ENCODE measurements at places on chromosomes 11 and 22.

- DNase-seq: no peak
Observed at GRCh38 chr11:83721263-83721662, 435.1 kb upstream of the CCDC90B start.

DNA sequence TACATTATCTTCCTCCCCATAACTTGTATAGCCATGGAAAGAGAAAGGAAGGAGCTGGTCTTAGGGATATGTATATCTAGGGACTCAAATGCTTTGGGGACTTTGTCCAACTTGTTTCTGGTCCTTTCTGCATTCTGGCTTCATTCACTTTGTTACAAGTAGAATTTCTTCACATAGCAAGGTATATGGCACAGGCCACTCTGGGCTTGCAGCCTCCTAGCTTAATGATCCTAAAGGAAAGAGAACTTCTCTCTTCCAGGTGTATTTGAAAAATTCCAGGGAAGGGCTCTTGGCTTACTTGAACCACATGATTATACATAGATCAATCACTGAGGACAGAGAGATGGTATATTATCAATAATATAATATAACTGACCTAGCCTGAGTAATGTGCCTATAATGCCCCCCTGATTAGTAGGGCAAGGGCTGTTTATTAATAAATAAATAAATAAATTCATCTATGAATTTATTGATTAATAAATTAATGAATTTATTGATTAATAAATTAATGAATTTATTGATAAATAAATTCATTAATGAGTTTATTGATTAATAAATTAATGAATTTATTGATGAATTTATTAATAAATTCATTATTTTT lies 48.2 kb upstream of the CEP295 start:
- DNase-seq: no peak

DNA sequence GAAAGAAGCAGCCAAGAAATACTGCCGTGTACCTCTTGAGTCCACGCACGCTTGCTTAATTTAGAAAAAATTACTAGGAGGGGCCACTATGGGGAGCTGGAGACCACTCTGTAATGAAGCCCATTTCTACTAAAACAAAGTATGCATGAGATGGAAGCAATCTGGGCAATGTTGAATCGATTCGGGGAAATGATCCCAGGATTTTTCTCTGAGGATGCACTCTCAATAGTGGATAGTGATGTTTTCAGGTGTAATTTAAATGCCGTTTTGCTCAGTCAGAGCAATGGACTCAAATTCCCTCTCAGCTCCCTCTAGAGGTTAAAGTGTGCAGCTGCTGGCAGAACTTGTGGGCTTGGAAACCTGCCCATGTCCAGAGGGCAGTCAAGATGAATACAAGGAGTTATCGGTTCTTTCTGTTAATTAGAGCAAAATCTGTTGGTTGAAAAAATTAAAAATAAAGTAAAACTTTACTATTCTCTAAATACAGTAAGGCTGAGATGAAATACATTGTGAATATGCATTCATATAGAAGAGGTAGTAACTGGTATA lies 64.1 kb downstream of the ME3 start:
- DNase-seq: peak; percentile 90

DNA sequence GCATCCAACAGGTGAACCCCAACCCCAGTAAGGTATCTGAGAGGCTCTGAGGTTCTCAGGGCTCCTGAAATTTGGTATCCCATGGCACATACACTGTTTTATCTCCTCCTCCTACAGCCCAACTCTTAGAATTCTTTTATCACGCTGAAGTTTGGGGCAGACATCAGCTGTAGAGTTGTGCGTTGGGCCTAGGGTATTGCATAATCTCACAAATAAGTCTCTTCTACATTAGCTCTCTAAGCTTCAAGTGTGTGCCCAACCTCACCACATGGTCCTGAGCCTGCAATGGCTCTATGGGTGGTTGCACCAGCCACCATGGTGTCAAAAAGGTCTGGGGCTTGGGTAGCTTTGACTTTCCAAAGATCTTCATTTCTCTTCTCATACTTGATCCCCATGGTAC lies 603.0 kb downstream of the BUD13 start:
- DNase-seq: no peak

DNA sequence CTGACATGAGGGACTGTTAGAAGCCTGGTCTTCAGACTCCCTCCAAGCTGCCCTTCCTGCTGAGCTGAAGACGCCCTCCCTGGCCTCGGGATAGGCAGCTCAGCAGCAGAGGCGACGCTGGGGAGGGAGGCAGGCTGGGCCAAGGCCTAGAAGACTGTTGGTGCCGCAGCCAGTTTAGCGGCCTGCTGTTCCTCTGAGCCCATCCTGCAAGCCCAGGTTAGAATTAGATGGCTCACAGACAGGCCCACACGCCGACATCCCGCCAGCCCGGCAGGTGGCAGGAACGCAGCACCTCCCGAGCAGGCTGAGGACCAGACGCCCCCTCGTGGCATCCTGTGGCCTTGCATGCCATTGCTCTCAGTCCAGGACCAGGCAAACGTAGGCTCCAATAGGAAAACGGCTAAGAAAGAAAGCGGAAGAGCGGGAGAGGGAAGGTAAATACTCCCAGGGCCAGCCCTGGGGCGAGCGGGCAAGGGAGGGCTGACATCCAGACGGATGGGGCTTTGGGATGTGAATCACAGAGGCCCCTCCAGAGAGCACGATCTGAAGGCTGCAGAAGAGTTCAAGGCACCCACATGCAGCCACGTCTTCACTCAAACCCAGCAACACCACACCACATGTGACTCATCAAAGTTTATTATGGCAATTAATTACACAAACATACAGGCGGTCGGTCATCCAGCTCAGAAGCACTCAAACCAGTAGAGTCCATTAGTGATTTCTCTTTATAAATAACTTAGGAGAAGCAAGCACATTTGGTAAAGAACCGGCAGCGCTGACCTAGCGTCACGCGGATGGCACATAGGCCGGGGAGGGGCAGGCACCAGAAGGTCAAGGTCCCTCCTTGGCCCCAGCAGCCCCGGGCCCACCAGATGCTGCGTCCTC lies 27.6 kb downstream of the CD5 start:
- peak; percentile 90 for DNase-seq

GRCh38 chr11:65870706-65871681 lies 1.6 kb downstream of the EFEMP2 start:
- no peak for DNase-seq

DNA sequence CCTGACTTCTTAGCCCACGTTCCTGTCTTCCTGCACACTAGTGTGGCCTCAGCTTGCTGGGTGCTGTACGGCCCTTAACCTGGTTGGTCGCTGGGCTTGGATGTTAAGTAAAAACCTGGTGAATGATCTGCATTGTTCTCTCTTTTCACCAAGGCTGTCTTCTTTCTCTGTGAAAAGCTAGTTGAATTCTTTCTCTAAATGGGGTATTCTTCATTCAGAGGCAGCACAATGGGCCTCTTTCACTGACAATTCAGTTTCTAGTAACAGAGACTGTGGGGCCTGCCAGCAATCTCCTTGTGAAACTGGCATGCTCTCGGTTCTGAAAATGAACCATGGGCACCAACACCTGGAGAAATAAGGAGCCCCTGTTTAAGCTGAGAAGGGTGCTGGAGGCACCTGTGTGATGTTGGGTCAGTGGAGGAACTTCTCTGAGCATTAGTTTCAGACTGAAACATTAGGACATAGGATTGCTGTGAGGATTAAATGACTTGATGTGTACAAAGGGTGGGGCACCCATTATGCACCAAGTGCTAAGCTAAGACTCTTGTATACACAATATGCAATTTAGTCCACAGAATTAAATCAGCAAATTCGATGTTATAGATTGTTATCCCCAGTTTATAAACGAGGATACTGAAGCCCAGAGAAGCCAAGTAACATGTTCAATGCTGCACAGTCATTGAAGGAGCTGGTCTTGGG lies 33.1 kb upstream of the ELF5 start:
- no peak for DNase-seq

- peak; percentile 73 for DNase-seq
Observed at GRCh38 chr11:117107701-117108590, 9.7 kb upstream of the SIK3 start.

GRCh38 chr22:47457021-47457420 lies 694.6 kb downstream of the TBC1D22A start:
- no peak for DNase-seq

DNA sequence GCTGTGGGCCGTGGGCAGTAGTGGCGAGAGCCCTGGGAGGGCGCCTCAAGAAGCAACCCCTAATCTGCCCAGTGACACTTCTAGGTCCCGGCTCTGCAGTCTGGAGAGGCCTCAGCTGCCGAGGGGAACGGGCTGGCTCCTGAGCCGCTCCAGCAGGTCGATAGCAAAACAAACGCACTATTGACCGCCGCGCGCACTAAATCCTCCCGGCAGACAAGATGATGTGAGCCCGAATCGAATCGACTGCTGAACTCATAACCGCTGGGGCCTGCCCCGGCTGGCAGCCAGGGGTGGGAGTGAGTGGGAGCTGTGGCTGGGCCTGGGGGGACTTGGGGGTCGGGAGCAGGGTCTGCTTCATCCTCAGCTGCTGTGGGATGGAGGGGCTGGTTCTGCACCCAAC lies 36.1 kb downstream of the FLRT1 start:
- no peak for DNase-seq

DNA sequence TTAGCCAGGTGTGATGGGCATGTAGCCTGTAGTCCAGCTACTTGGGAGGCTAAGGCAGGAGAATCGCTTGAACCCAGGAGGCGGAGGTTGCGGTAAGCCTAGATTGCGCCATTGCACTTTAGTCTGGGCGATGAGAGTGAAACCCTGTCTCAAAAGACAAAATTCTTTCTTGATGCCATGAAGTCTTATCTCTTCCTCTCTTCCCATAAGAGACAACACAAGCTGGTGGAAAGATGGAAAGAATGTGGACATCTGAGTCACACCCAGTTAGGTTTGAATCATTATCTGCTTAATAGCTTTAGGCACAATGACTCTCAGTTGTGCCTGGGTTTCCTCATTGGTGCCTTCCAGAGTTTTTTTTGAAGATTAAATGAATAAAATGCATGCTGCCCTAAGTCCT lies 35.3 kb downstream of the KREMEN1 start:
- DNase-seq: no peak
